ENCODE measurements at places on chromosomes 3 and 15.

- DNase-seq, result no peak
These were observed 7.5 kb upstream of the MTHFS start for GRCh38 chr15:79904271-79904670.

- no peak for DNase-seq
These were observed 71.9 kb upstream of the C15orf39 start for GRCh38 chr15:75129788-75130187.

DNA sequence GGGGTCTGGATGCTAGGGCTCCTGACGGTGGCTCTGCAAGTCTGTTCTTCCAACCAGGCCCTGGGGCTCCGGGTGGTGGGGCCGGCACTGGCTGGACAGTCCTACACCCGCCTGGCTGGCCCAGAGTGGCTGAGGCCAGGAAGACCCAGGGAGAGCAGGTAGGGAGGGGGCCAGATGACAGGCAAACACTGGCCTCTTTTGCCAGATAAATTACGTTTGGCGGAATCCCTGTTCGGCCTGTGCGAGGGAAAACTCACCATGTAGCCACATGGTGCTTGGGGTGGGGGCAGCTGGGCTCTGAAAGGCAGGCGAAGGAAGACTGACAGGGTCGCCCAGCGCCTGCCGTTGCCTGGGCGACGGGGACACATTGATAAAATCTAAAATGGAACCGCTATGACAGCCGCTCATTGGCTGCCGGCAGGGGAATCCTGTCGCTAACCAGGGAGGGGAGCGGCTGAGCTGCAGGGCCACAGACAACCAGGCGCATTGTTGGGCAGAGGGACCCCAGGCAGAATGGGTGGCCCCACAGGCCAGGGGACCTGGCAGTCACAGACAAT is 30.4 kb downstream of the IQSEC1 start:
- DNase-seq, result peak; percentile 18

DNA sequence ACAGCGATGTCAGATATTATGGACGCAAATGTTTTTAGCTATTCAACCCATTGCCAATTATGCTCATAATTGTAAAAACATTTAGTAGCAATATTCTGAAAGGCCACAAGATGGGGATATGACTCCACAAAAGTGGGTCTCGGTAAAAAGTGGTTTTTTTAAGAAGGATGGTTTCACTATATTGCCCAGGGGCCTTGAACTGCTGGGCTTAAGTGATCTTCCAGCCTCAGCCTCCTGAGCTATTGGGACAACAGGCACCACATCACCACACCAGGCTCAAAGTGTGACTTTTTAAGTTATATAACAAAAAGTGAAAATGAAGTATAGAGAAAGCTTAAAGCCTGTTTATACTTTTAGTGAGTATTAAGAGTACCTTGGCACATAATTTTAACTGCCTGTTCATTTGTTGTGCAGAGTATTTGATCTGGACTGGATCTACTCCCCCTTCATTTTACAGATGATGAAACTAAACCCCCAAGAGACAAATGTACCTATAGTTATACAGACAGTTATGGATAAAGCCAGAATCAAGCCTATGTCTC is 9.4 kb downstream of the NAA50 start:
- peak; percentile 76 for DNase-seq

GRCh38 chr15:65048241-65048640 is 3.1 kb downstream of the SLC51B start:
- no peak for DNase-seq

DNA sequence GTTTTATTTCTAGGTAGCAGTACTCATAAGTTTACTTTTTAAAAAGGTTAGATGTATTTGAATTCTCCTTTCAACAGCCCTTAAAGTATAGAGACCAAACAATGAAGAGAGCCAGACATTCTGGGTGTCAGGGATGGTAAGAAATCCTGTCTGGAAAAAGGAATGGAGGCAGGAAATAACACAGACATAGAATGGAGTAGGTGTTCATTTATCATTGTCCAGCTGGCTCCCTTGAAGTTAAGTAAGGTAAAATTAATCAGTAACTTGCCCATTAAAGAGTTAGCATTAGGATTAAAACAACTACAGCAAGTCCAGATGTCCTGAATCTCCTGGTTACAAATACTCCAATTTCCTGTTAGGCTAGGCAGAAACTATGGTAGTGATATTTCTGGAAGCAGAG is 13.5 kb upstream of the SUCNR1 start:
- no peak for DNase-seq

DNA sequence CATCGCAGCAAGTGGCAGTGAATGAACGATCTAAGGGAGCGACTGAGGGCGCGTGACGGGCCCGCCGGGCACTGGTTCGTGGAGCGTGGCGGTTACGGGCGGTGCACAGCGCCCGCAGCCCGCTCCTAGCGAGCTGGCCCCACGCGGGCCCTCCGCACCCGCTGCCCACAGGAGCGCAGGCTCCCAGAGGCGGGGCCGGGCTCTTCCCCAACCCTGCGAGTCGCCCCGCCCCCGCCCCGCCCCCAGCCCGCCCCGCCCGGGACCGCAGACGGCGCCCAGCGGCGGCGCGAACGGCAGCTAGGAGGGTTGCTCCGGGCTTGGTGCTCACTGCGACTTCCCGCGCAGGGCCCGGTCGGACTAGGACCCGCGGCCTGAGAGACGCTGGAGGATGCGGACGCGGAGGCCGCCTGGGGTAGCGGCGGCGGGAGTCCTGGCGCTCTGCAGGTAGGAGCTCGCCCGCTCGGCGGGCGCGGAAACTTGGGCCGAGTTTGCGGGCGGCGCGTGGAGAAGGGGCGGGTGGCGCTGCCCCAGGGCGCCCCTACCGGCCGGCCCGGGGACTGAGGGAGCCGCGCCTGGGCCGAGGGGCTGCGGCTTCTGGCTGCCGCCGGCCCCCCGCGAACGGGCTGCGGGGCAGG is at the start of gene C15orf39:
Gene C15orf39 (plus strand): TSS at position 267 of the 635 bp plus-strand sequence. CDS start 4,167 bp downstream, outside the sequence.
- peak; percentile 79 for DNase-seq

- peak; percentile 71 for DNase-seq
These were observed 14.7 kb downstream of the IDH2 start for GRCh38 chr15:90087454-90088154.

- no peak for DNase-seq
These were observed 76.5 kb downstream of the B3GALNT1 start for GRCh38 chr3:161028555-161029153.

- DNase-seq, result peak; percentile 4
These were observed 60.2 kb upstream of the CDAN1 start for GRCh38 chr15:42796955-42797782.

DNA sequence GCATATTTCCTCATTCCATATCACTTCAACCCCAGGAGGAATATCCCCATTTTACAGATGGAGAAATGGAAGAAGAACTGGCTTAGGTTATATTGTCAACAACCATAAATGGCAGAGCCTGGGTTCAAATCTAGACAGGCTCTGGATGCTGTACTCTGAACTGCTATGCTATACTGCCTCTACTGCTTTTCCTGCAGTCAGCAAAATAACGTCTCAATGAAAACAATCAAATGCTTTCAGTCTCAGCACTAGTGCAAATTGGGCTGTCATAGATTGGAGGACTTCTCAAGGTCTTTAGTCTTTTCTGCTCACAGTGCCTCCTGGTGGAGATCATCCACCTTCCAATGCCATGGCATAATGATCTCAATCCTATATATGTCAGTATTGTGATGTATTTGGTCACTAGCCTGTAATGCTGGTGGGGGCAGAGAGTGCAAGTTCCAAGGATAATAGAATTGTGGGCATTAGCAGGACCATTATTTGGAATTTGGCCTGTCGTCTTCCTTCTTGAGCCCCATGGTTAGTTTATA is 285.0 kb downstream of the CLSTN2 start:
- peak; percentile 3 for DNase-seq

DNA sequence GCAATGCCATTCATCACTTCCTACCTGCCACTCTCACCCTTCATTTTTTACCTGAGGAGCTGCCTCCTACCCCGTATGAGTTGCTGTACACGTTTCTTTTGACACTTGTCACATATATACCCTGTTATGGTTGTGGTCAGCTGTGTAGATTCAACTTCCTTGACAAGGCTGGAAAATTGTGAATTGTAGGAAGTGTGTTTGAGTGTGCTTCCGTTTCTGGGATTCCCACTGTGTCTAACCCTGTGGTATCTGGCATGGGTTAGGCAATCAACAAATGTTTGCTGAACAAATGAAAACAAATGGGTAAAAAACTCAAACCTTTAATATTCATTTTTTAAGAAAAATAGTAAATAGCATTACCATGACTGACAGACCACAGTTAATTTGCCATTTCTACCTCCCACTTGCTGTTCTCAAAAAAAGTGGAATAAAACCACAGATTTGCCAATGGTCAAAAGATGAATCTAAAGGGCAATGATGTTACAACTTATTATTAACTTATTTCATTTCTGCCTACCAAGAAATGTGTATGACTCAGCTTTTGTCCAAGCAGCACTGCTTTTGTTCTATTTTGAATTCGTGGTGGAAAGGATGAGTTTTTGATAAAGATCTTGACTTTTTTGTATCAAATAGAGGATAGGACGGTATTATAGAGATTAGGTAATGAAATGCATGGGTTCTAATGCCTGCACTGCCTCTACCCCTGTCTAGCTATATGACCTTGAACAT is 404.6 kb downstream of the LPP start:
- no peak for DNase-seq

DNA sequence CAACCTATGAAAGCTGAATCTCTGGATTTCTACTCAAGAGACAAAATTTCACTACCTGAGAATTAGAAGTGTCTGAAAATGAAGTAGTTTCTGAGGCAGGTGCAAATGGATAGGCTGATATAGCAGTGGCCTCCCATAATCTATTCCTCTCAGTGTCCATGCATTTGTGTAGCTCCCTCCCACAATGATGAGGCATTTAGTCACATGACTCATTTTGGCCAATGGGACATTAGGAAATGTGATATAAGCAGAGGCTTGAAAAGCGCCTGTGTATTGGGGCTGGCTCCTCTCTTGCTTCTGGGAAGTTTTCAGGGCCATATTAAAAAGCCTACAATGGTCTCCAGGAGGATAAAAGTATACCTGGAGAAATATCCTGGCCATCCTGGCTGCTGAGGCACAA is 79.7 kb upstream of the MRPL3 start:
- DNase-seq, result no peak
